ENCODE measurements at places on chromosomes 11 and 22. TPM values are rescaled to one million over a fixed set of nuclear protein-coding genes. Genes with fewer than 3 reads are reported as not detected.

The SCARF2 gene
- total RNA-seq, result 0.24 TPM

The POLD3 gene
- 50.1 TPM for total RNA-seq

The PATE2 gene
- total RNA-seq, result 0.34 TPM

The PKNOX2 gene
- total RNA-seq, result not detected

The ALX4 gene
- total RNA-seq, result not detected

The PLEKHB1 gene
- total RNA-seq, result 1.3 TPM

DNA sequence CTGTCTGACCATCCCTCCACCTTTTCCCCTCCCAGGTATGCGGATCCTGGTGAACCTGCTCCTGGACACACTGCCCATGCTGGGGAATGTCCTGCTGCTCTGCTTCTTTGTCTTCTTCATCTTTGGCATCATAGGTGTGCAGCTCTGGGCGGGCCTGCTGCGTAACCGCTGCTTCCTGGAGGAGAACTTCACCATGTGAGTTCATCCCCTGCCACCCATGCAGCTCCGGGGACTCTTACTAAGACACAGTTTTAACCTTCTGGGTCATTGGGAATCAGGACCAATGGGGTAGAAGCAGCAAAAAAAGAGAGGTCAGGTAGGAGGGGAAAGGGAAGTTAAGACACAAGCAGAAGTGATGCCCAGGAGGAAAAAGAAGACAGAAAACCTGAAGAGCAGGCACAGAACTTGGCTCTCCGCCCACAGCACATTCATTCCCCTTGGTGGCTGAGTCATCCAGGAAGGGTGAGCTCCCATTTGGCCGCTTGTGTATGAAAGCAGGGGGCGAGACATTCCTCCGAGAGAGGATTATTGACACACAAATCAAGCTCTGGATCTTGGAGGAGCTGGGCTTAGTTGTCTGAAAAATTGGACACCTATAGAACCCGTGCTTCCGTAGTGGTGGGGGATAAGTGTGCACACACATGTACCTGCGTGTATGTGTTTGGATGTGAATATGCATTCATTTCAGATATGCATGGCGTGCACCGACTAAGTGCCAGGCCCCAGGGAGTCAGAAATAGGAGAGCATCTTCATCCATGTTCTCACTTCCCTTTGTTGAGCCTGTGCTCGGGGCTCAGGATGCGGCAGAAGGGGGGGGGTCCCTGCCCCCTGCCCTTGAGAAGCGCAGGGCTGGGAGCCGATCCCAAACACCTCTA, 64.2 kb downstream of the CACNA1I start:
- H3K27me3 ChIP-seq, result peaks cover 8% of the 10 kb centered on the region
- no peak overlapping the region for H3K27ac ChIP-seq
- no peak overlapping the region for H3K4me3 ChIP-seq

DNA sequence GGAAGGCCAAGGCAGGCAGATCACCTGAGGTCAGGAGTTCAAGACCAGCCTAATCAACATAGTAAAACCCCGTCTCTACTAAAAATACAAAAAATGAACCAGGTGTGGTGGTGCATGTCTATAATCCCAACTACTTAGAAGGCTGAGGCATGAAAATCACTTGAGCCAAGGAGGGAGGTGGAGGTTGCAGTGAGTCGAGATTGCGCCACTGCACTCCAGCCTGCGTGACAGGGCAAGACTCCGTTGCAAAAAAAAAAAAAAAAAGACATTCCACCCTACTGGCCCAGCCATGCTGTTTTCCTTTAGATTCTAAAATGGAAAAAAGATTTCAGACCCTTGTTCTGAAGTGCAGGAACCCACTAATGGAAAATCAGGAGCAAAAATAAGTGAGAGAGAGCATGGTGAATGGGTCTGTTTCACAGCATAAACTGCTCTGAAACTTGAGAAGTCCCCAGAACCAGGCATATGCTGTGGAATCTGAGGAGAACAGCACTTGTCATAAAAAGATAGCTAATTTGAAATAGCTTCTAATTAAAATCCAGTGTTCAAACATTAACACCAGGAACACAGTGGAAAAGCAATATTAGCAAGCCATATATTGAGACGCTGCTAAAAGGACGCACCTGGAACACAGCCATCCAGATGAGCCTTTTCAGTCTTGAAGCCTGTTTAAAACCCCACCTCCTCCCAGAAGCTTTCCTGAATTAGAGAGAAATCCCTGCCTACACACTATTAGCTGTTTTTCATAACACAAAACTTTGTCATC, 66.3 kb upstream of the CHRM4 start:
- DNase-seq, result no peak
- no peak overlapping the region for H3K27ac ChIP-seq
- no peaks in the 10 kb centered on the region for H3K27me3 ChIP-seq
- peaks cover 11% of the 10 kb centered on the region for H3K36me3 ChIP-seq

All from activated T-helper 1 cell treated with anti-CD3 and anti-CD28 coated beads, Interleukin-12 subunit alpha, Interleukin-12 subunit beta, Interleukin-2, Interleukin-4 antibody, amounts not matched to agents 30 ng/mL and 10 ng/mL and 1 ng/mL, durations not matched to agents 14 hours and 24 hours and 36 hours (primary cell).